Epithelial cell of esophagus (primary cell): ENCODE measurements at places on chromosomes 7 and 10.

- DNase-seq: no peak
Measured at GRCh38 chr10:130773941-130774340, 537.6 kb downstream of the TCERG1L start.

GRCh38 chr7:68699090-68699711, 899.1 kb upstream of the AUTS2 start:
- DNase-seq: no peak

DNA sequence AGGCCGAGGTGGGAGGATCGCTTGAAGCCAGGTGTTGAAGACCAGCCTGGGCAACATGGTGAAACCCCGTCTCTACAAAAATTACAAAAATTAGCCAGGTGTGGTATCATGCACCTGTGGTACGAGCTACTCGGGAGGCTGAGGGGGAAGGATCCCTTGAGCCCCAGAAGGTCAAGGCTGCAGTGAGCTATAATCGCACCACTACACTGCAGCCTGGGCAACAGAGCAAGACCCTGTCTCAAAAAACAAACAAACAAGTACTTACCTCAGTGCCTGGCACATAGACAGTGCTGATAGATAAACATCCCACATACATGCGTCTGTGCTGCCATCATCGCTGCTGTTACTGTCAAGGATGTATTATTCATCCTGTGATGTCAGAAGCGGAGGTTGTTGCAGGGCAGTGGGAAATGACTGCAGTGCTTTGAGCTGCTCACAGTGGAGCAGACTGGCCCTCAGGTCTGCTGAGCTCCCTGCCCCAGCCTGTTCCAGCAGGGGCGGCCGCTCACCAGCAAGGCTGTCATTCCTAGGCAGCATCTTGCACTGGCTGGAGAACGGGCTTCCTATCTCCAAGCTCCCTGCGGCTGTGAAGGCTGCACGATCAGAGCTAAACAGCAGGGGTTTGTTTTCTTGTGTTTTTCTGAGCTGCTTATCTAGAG, 18.6 kb downstream of the FOXK1 start:
- DNase-seq: peak; percentile 75

- DNase-seq: no peak
Measured at GRCh38 chr10:7288060-7288690, 122.7 kb downstream of the SFMBT2 start.

DNA sequence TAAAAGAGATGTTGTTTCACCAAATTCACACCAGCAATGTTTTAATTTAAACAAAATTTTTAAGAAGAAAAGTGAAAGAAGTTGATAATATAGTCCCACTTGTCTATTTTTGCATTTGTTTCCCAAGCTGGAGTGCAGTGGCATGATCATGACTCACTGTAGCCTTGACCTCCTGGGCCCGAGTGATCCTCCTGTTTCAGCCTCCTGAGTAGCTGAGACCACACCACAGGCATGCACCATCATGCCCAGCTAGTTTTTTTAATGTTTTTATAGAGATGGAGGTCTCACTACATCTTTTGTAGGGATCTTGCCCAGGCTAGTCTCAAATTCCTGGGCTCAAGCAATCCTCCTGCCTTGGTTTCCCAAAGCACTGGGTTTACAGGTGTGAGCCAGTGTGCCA, 14.1 kb upstream of the NDUFA5 start:
- DNase-seq: peak; percentile 51

DNA sequence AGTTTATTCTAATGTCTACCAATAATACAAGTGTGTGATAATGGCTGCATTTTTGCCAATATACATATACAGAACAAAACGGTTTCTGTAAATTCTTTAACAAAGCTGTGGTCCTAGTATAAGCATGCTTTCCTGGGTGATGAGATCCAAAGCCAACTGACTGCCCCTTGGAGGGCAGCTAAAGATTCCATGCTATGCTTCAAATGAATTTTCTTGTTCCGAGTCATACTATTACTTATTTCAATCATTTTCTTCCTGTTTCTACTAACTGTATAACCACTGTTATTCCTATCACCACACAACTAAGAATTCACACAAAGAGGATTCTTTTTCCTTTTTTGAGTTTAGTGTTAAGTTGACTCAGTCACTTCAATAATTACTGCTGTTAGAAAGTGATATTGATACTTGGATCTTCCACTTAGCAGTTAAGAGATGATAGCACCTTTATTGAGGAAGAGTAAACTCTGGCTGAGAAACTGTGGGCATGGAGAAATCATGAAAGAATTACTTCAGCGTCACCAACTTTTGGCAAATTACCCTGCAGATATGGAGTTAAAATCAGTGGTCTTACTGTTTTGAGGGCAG, 197.5 kb downstream of the ARL4A start:
- DNase-seq: no peak

GRCh38 chr10:17249820-17250219, 21.8 kb downstream of the VIM start:
- peak; percentile 33 for DNase-seq

DNA sequence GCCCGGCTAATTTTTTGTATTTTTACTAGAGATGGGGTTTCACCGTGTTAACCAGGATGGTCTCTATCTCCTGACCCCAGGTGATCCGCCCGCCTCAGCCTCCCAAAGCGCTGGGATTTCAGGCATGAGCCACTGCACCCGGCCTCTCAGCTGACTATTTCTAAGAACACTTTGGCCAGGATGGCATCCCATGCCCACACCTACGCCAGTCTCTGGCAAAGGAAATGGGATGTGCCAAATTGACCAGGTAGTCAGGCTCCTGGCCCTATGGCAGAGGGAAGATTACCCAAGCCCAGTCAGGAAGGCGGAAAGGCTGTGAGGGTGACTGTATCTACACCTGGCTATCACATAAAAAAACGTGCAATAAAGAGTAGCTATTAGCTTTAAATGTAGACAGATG, 94.1 kb upstream of the DUSP5 start:
- no peak for DNase-seq

DNA sequence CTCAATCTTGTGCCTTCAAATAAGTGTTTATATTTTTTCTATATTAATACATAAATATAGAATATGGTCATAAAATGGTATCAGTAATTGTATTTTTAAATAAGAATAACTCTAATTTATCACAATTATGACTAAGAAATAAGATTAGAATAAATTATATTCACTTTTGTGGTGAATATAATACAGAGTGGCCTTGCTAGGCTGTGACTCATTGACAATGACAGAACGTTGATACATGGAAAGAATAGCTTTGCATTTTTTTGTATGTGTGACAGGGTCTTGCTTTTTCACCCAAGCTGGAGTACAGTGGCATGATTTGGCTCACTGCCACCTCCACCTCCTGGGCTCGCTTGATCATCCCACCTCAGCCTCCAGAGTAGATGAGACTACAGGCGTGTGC, 47.8 kb upstream of the PCLO start:
- DNase-seq: no peak

DNA sequence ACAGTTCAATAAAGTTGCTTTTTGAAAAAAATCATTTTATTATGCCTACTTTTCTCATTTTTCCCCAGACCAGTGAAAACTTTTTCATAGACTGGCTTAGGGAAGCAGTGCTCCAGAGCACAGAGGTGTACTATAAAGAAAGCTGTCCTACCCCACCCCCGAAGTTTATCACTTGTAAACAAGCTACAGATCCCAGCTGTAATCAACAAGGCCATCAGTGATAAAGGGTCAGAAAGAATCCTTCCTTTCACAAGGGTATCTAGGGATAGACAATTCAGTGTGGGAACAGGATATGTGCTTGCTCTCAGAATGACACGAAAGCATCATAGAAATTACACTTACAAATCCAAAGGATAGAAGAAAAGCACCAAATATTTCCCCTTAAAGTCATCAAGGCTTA, 4.5 kb downstream of the PRDX3 start:
- no peak for DNase-seq

DNA sequence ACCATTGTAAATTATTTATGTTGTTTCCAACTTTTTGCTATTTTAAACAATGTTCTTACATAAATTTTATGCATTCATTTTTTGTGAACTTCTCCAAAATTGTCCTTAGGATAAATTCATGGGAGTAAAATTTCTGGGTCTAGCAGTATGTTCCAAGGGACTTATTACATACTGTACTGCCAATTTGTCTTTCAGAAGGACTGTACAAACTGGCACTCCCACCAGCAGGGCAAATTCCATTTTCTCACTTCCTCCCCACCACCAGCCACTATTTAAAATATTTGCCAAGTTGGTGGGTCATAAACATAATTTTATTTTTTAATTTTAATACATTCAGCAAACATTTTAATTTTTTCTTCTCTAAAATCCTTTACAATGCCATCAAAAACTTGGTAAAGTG, 13.7 kb upstream of the ARID5B start:
- DNase-seq: no peak

- DNase-seq: peak; percentile 11
Measured at GRCh38 chr10:15370212-15370855, 755 bp downstream of the FAM171A1 start.
